ENCODE measurements at places on chromosomes 3 and 15. TPM values are rescaled to one million over a fixed set of nuclear protein-coding genes. Genes with fewer than 3 reads are reported as not detected.

DNA sequence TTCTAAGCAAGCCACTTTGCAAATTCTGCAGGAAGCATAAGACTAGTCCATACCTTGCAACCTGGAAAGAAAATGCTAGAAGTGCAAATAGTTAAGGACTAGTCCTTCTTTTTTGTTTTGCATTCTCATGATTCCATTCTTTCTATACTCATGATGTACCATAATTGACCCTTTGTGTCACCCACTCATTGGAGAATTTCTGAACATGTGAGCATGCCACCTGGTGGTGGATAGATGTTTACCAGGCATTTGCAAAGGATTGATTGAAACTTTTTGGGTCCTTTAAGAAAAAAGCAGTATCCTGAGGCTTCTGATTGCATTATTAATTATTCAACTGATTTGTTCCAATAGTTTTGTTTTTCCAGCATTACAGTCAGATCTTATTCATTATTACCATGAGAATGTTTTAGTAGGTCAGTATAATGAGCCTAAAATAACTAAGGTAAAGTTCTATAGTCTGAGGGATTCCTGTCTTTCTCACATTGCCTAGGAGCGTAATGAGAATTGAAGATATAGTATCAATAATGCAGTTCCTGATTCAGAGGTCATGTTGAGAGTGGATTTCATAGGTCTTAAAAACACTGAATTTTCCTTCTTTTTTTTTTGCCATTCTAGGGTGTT lies 20.2 kb upstream of the DIPK2A start:
- DNase-seq, result peak; percentile 36

- DNase-seq, result no peak
These were observed 16.9 kb downstream of the NTRK3 start for GRCh38 chr15:88239594-88239993.

DNA sequence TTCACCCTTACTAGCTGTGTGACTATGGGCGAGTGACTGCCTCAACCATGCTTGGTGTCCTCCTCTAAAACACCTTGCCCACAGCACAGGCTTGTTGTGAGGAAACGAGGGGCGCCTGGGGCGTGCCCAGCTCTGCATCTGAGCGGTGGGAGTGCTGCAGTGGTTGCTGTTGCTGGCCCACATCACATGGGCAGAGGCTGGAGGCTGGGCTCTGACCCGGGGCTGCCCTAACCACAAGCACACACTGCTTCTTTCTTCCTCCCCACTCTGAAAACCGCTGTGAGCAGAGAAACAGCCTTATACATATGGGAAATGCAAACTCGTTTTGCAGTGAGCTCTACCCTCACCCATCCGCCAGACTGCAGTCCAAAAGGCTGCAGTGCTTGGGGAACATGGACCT lies 74.8 kb upstream of the RPL32 start:
- no peak for DNase-seq

GRCh38 chr3:196868297-196868661 lies 559 bp downstream of the SENP5 start:
- no peak for DNase-seq

The TGFBR2 gene
- 258 TPM for total RNA-seq

The C3orf49 gene
- not detected for total RNA-seq

The LAMB2 gene
- 645 TPM for total RNA-seq

The CAPN3 gene
- 0.35 TPM for total RNA-seq

DNA sequence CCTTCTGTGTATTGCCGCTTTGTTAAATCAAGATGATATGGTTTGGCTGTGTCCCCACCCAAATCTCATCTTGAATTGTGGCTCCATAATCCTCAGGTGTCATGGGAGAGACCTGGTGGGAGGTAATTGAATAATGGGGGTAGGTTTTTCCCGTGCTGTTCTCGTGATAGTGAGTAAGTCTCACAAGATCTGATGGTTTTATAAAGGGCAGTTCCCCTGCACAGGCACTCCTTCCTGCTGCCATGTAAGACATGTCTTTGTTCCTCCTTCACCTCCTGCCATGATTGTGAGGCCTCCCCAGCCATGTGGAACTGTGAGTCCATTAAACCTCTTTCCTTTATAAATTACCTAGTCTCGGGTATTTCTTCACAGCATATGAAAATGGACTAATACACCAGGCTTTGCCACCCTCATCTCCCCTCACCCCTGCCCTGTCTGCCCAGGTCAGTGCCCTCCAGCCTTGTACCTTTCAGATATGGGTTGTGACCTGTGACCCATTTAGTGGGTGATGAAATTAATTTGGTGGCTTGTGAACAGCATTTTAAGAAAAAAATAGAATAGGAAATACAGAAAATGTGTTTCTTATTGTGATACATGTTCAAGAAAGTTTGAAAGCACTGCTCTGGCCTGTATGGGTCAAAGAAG lies 56.1 kb upstream of the MCF2L2 start:
- no peak for DNase-seq

The SYNM gene
- 1.7 TPM for total RNA-seq

The DZIP3 gene
- total RNA-seq, result 15.4 TPM

The TMEM42 gene
- total RNA-seq, result 14.3 TPM

DNA sequence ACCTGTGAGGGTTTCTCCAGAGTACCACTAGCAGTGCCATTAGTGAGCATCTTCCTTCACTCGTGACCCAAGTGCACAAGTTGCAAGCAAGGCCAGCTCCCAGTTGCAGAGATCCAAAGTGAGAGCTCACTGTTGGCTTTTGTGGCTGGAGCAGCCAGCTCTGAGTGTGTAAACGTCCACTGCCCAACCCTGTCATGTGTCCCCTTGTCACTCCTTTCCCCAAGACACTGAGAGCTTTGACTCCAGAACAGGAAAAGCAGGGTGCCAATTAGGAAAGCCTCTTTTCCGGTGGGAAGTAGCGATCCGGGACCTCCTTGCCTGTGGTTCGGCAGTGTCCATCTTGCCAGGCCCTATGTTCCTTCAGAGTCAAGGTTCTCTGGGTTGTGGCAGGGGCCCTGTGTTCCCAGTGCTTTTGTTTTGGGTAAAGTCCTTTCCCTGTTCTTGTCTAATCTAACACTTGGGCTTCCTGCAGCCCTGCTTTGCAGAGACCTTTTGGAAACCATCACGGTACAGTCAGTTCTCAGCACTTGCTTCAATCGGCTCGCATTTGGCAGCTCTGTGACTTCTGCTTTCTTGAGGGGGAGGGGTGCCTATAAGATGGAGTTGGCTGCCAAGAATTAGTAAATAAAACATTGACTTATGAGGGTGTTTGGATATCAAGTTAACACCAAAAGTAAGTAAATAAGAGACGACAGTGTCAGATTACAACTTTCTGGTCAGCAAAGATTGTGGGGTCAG lies 90.5 kb downstream of the DNASE1L3 start:
- DNase-seq, result no peak

DNA sequence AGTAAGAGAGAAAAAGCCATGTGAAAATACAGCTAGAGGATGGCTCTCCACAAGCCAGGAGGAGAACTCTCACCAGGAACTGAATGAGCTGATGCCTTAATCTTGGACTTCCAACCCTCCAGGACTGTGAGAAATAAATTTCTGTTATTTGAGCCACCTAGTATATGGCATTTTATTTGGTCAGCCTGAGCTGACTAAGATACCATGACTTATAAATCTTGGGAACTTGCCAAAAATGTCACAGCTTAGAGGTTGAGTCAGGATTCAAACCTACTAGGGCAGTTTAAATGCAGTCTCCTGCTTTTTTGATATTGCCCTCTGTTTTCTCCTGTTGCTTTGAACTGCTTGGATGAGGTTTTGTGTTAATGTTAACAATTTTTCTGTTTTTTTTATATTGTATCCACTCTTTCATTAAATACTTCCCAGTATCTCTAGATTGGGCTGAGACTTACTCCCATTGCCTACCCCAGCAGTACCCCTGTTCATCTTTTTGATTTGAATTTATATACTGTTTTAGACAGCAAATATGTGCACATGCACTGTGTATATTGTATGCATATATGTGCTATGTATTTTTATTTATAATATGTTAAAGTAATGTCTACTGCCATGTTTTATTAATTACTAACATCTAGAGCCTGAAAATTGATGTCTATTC lies 1223.2 kb downstream of the OTOL1 start:
- peak; percentile 96 for DNase-seq

DNA sequence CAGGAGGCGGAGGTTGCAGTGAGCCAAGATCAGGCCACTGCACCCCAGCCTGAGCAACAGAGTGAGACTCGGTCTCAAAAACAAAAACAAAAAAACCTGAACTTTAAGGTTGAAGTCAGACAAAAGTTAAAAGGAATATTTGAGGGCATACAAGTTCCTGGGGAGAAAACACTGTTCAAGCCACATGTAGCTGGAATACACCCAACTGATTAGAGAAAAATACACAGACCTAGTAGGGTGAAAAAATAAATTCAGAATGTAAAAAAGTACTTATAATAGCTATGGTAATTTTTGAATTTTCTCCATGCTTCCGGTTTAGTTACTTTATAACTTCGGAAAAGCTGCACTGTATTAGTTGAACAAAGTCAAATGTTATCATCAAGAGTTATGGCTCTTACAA lies 42.6 kb upstream of the SNTN start:
- no peak for DNase-seq

DNA sequence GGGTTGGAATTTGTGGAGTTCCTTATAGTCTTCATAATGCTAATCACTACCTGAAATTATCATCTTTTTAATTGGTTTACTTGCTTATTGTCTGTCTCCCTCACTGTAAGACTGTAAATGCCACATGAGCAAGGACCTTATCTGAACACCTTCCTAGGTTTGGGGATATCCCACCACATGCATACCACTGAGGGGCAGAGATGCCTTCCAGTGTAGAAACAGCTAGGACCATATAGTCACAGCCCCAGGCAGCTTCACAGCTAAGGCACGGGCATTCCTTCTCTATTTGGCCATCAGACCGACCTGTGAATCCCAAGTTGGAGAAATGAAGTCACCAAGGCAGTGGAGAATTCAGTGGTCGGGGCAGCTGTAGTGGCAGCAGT lies 28.6 kb downstream of the PAQR9 start:
- no peak for DNase-seq

The GPR176 gene
- 97.2 TPM for total RNA-seq

- no peak for DNase-seq
These were observed 320.4 kb downstream of the CTNNB1 start for GRCh38 chr3:41519746-41520145.

DNA sequence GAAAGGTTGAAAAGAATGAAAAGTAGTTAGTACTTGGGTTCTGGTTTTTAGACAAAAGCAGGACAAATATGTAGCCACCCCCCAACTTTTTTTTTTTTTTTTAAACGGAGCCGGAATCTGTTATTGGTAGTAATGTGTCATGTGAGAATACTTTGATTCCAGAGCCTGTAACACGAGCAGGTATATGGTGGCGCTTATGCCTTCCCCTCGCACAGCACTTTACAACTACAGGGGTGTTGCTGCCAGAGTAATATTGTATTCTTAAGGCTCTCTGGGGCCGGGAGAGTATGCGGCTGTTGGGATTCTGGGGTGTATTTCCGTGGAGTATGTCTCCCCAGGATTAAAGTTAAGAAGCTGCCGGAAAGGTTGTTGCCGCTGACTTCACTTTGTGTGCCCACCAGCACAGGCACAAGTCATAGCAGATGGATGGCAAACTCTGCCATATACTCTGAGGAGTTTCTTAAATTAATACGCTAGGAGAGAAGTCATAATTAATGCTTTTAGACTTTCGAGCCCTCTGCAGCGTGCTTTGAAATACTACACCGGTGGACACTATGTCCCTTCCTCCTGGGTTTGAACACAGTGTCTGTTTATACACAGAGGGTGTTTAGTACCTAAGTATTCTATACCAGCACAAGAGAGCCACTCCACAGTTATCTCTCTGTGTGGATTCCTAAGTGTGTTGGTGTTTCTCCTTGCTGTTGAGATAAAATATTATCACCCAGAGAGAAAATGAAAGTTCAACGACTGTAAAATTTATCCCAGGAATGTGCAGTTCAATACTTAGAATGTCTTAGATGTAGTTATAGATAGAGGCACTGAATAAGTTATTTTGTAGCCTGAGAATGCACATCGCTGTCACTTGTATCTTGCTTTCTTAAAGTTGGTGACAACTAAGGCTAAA lies 1.4 kb downstream of the MBNL1 start:
- peak; percentile 71 for DNase-seq

The TAGLN3 gene
- 19.1 TPM for total RNA-seq

The ZDHHC19 gene
- total RNA-seq, result not detected

The LYZL4 gene
- not detected for total RNA-seq

GRCh38 chr3:47266709-47267489 lies 15.7 kb downstream of the KIF9 start:
- peak; percentile 94 for DNase-seq

Data from renal cortical epithelial cell (primary cell).